Neuronal stem cell (in vitro differentiated cells): ENCODE measurements at places on chromosomes 1 and 21.

DNA sequence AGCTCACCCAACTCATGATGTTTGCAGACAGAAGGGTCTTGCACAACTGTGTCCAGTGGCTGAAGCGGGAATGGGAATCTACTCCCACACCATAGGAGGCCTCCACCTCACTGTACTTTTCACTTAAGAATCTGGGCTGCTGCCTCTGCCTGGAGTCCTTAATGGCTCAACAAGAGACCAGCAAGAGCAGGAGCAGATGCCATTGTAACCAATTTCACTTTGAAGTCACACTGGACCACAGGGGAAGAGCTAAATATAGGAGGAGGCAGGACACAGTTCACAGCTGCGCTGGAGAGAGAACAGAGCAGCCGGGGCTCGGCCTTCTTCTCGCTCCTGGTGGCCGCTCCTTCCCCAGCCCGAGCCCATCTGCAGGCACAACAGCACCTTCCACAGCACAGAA is 120.4 kb downstream of the SIPA1L2 start:
- DNase-seq, result peak; percentile 9

- no peak for DNase-seq
Observed at GRCh38 chr1:232421143-232421796, 208.7 kb downstream of the SIPA1L2 start.

DNA sequence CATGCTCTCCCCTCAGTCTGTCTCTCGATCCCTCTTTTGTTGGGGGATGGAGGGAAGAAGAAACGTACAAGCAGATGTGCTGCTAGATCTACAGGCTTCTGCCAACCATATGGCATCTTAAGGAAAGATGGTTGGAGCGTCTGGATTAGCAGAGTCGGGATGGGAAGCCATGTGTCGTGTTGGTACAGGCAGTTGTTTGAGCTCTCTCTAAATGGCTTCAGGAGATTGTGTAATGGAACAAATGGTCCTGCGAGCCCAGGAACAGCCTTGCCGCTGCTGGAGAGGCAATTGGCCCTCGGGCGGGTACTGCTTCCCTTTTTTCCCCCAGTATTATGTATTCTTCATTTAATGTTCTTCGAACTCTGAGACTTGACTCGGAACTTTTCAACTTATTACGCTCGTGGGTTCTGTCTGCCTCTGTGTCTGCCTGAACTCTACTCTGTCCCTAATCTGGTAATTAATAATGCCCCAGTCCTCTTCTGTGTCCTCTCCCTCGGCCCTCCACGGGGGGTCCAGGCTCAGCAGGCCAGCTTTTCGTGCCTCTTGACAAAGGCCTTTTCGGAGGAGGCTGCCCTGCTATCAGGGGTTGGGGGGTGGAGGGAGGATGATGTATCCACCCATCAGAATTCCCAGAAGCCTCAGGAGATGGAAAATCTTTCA is 215.3 kb downstream of the SDCCAG8 start:
- no peak for DNase-seq

DNA sequence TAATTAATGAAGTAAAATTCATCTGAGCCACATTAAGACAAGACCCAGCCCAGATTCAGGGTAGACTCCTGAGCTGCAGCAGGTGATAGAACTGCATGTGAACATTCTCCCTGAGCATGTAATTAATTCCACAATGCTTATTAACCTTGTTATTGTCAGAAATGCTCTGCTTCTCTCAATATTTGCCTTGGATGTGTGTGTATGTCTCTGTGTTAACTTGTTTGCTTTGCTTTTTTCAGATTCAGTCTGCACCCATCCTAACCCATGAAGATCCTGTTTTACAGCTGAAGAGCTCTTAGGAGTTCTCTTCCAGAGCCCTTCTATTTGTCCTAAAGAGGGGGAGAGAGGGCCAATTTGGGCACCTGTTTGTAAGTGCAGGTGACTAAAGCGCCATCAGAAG is 143.2 kb upstream of the BMP8A start:
- no peak for DNase-seq

- DNase-seq, result no peak
Observed at GRCh38 chr1:30383221-30383711, 340.1 kb downstream of the MATN1 start.

GRCh38 chr1:206737729-206738201 is 32.8 kb upstream of the IL19 start:
- no peak for DNase-seq

- DNase-seq, result no peak
Observed at GRCh38 chr1:93324486-93325464, 20.9 kb upstream of the DR1 start.

DNA sequence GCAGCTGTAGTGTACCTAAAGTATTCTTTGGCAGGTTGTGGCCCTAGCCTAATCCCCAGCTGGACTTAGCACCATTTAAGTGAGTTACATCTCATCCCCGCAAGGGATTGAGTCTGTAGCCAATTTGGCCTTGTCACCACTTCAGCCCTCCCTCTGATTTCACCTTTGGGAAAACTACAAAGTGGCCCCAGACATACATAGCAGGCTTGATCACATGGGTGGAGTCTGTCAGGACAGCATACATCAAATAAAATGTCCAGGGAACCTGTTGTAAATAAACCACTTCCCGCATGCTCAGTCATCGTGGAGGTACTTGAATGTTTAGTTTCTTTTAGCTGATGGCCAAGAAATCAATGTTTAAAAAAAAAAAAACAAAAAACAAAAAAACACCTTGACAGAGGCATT is 142.5 kb downstream of the DHRS3 start:
- no peak for DNase-seq

DNA sequence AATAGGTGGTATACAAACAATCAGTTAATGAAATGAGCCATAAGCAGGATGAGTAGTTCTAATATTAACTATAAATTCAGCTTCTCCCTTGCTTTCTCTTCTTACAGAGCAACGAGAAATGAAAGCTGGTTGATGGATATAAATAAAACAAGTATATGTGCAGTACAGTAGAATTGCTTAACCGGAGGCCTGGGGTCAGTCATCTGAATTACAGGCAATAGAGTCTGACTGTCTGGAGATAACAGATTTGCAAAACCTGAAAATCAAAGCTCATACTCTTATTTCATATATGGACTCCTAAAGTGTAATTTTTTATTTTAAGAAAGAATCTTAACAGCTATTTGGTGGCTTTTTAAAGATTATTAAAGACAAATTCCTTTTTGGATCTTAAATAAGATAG is 43.1 kb upstream of the SGIP1 start:
- no peak for DNase-seq

DNA sequence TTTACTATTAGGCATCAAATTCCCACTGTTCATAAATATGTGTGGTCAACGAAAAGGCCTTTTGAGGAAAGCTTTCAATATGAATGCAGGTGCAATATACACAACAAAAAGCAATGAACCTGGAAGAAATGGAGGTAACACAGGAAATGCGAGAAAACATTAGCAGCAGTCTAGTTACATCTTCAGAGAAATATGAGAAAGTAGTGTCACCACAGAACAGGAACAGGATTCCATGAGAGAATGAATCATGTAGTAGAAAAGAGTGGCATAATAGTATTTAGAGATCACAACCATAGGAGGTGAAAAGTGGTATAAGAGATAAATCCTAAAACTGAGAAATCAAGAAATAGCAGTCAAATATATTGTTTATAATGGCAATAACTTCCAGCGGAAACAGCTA is 103.7 kb downstream of the AK5 start:
- DNase-seq, result no peak

DNA sequence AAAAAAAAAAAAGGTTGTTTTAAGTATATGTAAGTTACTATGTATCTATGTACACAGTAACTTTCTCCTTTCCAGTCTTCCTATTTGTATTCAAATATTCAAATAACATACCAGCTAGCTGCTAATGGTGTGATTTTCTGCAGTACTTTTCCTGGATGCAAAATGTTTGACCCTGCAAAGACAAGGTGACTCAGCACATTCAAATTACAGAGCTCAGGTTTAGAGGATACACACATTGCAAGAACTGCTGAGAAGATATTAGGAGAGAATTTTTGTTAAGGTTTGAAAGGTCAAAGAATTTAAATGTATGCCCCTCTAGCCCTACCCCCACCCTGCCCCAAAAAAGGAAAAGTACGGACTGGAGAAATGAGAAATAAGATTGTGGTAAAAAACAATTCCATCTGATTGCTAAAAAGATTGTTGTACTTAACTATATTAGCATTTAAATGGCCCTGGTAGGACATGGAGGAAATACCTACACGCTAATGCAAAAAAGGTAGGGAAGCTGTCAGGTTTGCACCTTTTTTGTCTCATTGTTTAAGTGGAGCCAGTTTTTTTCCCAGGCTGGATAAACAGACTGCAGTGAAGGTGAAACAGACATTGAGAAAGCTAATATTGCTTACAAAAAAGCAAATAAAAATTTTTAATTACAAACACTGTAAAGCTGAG is 45.6 kb downstream of the ZNF281 start:
- DNase-seq, result no peak

DNA sequence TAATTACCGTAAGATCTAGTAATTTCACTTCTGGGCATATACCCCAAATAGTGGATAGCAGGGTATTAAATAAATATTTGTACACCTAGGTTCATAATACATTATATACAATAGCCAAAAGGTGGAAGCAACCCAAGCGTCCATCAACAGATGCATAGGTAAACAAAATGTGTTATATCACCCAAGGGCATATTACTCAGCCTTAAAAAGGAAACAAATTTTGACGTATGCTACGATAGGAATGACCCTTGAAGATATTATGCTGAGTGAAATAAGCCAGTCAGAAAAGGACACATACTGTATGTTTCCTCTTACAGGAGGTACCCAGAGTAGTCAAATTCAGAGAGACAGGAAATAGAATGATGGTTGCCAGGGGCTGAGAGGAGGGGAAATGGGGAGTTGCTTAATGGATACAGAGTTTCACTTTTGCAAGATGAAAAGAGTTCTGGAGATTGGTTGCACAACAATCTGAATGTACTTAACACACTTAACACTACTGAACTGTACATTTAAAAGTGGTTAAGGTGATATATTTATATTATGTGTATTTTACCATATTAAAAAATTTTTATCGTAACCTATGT is 36.6 kb upstream of the KCTD3 start:
- DNase-seq, result no peak

- DNase-seq, result peak; percentile 50
Observed at GRCh38 chr1:61050541-61051442, 31.6 kb upstream of the NFIA start.

- no peak for DNase-seq
Observed at GRCh38 chr1:41915786-41916571, 2.7 kb downstream of the HIVEP3 start.

DNA sequence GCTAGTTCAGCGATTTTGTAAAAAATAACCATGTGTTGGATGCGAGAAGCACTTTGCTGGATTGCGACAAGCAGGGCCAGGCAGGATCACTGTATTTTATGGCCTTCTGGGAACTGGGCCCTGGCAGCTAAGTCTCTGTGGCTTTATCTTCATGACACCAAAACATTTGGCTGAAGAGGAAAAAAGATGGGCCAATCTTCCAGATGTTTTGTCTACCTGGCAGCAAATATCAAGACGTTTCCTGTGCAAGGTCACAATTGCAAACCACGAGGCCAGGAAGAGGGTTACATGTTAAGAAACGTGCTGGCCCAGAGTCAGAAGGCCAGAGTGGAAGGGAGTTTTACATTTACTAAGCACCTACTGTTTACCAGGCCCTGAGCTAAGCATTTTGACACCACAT is 22.1 kb downstream of the GRIK3 start:
- no peak for DNase-seq

DNA sequence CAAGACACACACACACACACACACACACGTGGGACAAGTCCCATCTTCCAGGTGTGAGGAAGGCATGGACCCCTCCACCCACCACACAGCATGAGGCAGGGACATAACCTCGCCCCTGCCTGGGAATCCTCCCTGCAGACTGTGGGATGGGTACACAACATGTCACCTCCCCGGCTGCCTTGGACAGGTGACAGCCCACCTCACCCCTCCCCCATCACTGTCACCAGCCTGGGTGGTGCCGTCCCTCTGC is 40.7 kb downstream of the AHDC1 start:
- no peak for DNase-seq

DNA sequence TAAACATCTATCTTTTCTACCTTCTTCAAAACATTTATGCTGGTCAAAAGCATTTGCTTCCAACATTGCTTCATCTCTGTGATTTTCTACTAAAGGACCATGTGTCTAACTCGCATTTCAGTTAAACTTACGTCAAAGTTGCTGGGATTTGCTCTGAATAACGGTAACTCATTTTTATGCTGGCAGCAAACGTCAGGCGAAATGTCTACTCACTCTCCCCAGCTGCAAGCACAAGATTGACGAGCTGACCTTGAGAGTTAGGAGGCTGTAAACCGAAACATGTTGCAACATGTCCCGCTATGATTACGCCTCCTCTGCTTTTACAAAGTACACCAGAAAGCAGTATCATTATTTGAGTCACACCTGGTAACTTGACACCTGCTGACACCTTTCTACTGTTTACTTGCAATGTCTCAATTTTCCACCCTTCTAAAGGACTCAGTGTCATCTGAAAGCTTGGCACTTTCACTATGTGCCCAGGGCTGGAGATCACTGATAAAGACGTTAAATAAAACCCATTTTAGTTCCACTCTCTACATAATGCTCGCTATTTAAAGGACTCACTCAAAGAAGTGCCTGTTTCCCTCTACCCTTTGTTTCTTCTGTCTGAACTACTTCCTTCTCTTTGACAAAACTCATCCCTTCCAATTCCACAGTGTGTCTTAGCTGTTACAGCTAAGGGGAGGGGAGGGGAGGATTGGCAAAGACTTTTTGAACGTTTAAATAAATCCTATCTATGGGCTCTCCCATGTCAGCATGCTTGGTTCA is 111.9 kb downstream of the PTPN14 start:
- no peak for DNase-seq

DNA sequence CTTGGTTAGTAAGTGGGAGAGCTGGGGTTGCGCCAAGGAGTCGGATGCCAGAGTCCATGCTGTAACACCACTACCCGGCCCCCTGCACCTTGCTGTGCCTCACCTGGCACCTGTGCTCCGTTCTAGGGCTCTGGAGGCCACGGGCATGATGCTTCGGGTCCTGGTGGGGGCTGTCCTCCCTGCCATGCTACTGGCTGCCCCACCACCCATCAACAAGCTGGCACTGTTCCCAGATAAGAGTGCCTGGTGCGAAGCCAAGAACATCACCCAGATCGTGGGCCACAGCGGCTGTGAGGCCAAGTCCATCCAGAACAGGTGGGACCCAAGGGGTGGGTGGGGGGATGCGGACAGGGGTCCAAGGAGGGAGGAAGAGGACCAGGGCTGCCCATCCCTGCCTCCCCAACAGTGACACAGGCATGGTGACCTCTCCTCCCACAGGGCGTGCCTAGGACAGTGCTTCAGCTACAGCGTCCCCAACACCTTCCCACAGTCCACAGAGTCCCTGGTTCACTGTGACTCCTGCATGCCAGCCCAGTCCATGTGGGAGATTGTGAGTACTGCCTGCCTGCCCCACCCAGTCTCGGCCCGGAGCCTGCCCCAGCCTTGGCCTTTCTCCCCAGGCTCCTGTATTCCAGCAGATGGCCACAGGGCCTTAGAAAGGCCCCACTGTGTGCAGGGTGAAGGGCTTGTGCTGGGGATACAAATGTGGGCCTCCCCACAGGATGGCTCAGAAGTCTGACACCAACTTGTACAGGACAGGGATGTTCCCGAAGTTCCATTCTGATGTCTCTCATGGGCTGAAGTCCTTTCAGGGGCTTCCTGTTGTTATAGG is 9.6 kb upstream of the HTR6 start:
- DNase-seq, result no peak
